ENCODE measurements at places on chromosomes 13 and 19. TPM values are rescaled to one million over a fixed set of nuclear protein-coding genes. Genes with fewer than 3 reads are reported as not detected.
A peak's percentile ranks its signal among the peaks of the same experiment; 100 is the strongest.

The SIGLEC12 gene
- 0.16 TPM for total RNA-seq

The MCEMP1 gene
- 0.36 TPM for total RNA-seq

The TMEM150B gene
- 6.1 TPM for total RNA-seq

The TTYH1 gene
- total RNA-seq = 3.3 TPM

The SOX1 gene
- total RNA-seq = not detected

- no peaks in the 10 kb centered on the region for H3K27me3 ChIP-seq
- DNase-seq = no peak
- peaks cover 19% of the 10 kb centered on the region for H3K4me1 ChIP-seq
Observed at GRCh38 chr13:112638157-112638750, 50.3 kb upstream of the TUBGCP3 start.

GRCh38 chr19:42250183-42250665, 4.7 kb downstream of the ERF start:
- H3K4me1 ChIP-seq = peaks cover 65% of the 10 kb centered on the region
- H3K27ac ChIP-seq = peak overlapping the region; percentile 100
- H3K36me3 ChIP-seq = peaks cover 14% of the 10 kb centered on the region
- peak; percentile 72 for DNase-seq

- H3K27me3 ChIP-seq = no peaks in the 10 kb centered on the region
- H3K4me3 ChIP-seq = peak within 1 kb of the TSS; percentile 73
- H3K4me1 ChIP-seq = no peaks in the 10 kb centered on the region
- peaks cover 16% of the 10 kb centered on the region for H3K36me3 ChIP-seq
- peak within 1 kb of the TSS; percentile 96 for H3K27ac ChIP-seq
- no peak for DNase-seq
Observed at GRCh38 chr19:46745521-46746280, at the start of gene FKRP. Gene FKRP, plus strand, starts transcription at chr19:46746057. Its CDS starts 9,394 bp downstream, at chr19:46755451.

DNA sequence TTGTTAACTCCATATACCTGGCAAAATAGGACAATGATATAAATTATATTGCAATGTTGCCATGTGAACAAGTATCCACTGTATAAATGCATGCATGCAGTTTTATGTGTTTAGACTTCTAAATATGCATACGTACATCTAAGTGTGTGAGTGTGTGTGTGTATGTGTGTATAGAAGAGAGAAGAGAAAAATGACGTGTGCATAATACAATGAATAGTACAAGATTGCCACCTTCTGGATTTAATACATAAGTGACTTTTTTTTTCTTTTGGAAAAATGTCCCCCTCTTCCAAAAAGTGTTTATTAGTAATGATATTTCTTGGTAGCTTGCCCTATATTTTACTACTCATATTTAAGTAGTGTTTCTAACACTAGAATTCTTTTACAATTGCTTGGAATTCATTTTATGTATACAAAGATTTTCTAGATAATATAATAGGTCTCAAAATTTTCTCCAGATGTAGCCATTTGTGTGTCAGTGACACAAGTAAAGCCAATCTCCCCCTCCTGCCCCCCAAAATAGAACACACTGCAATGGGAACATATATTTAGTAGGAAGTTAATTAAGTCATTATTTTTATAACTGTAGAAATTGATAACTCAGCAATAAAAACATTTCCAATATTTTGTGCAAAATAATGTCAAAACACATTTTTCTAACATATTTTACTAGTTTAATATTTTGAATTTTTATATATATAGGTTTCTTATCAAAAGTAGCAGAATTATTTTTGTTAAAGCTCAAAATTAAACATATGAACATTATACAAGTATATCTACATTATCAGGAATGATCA, 783.3 kb upstream of the ATXN8OS start:
- DNase-seq = no peak
- no peak overlapping the region for H3K27ac ChIP-seq
- no peaks in the 10 kb centered on the region for H3K36me3 ChIP-seq
- no peaks in the 10 kb centered on the region for H3K4me1 ChIP-seq
- H3K4me3 ChIP-seq = no peak overlapping the region

DNA sequence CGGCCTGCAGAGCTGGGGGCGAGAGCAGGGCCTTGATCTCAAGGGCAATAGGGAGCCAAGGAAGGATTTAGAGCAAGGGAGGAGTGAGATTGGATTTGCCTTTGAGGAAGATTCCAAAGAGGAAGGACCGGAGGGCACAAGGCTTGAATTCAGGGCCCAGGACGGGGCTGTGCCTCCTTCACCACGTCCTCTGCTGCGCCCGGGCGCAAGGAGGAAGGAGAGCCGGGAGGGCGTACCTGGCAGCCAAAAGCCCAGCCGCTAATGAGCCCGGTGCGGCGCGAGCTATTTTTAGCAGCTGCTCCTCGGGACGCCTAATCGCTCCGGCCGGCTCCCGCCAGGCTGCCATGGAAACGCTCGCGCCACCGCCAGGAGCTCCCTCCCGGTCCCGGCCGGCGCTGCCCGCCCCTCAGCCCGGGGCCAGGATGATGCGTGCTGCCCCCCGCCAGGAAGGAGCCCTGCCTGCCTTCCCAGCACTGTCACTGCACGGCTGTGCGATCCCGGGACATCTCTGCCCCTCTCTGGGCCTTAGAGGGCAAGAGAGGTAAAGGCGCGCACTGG, 31.3 kb downstream of the TINCR start:
- no peak overlapping the region for H3K27ac ChIP-seq
- H3K36me3 ChIP-seq = no peaks in the 10 kb centered on the region
- DNase-seq = peak; percentile 70
- peak overlapping the region; percentile 13 for H3K4me3 ChIP-seq
- H3K4me1 ChIP-seq = no peaks in the 10 kb centered on the region

GRCh38 chr19:1522838-1523237, 1.0 kb upstream of the PLK5 start:
- DNase-seq = no peak
- H3K27me3 ChIP-seq = peaks cover 25% of the 10 kb centered on the region
- no peak overlapping the region for H3K27ac ChIP-seq
- no peak overlapping the region for H3K4me3 ChIP-seq
- no peaks in the 10 kb centered on the region for H3K36me3 ChIP-seq
- peaks cover 23% of the 10 kb centered on the region for H3K4me1 ChIP-seq

DNA sequence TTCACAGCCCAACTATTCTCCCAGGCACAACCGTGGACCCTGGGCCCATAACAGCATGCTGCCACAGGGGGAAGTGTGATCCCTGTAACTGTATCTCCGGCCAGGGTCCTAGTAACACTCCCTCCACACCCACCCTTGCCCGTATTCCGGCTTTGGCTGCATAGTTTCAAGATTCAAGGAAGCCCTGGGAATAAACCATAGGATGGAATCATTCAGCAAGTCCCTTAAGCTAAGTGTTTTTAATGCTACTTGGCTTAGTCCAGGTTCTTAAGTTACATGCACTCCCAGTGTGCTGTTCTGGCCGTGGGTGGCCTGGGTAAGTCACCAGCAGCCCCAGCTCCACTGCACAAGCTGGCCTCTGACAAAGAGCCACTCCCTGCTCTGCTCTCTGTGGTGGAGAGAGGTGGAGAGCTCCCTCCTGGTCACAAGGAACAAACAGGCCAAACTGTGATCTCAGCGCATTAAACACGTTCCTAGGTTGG, 532.4 kb upstream of the SGCG start:
- H3K4me3 ChIP-seq = no peak overlapping the region
- H3K36me3 ChIP-seq = no peaks in the 10 kb centered on the region
- DNase-seq = no peak
- H3K27ac ChIP-seq = no peak overlapping the region
- H3K27me3 ChIP-seq = no peaks in the 10 kb centered on the region
- H3K4me1 ChIP-seq = no peaks in the 10 kb centered on the region

DNA sequence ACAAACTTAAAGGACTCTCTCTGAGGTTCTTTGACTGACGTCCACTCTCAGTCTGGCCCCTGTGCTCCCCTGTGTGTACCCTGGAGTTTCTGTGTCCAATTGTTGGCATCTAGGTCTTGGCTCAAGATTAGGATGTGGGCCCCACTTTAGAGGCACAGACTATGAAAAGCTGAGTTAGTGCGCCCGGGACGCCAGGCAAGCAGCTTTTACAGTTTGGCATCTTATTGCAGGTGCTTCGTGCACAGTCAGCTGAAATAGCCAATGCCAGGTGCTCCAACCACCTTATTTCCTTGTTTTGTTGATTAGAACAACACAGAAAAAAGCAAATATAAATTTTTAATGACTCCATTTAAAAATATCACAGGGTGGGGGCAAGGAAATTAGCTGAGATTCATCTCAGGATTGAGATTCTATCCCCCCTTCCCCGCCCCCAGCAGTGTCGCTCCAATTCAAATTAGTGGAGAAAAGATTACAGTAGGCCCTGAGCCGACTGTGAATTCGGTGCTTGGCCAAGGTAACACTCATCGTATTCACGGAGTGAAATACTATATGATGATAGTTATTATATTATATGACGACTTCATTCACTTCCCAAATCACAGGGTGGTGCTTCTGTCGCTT, 4.3 kb downstream of the SOX1 start:
- peaks cover 73% of the 10 kb centered on the region for H3K27me3 ChIP-seq
- no peak overlapping the region for H3K4me3 ChIP-seq
- no peak for DNase-seq
- no peak overlapping the region for H3K27ac ChIP-seq
- no peaks in the 10 kb centered on the region for H3K36me3 ChIP-seq

DNA sequence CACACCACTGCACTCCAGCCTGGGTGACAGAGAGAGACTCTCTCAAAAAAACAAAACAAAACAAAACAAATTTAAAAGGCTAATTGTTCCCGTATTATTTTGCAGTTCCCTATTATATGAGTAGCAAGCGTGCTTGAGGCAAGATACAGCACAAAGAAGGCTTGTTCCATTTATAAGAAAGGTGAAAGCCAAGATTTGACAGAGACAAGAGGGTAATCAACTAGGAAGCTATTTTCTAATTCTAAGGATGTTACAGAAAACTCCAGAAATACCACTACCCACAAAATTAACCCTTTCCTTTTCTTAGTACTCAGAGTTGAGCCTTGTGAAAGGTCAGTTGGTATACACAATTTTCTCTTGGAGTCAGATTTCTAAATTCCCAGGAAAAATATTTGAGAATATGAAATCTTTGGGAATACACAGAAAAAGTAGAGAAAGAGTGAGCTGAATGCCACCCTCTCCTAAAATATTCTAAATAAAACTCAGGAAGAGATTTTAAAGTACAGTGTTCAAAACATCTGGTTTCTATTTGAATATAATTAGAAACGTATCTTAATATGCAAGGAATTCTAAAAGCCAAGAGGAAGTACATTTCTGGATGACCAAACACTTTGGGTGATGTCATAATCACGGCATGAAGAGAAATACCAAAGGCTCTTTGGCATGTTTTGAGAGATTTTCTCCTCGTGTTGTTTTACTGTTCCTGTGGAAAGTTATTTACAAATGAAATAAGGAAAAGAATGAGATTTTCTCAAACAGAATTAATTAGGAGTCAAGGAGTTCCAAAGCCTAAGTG, 63.0 kb upstream of the FLT1 start:
- no peaks in the 10 kb centered on the region for H3K36me3 ChIP-seq
- H3K4me3 ChIP-seq = no peak overlapping the region

DNA sequence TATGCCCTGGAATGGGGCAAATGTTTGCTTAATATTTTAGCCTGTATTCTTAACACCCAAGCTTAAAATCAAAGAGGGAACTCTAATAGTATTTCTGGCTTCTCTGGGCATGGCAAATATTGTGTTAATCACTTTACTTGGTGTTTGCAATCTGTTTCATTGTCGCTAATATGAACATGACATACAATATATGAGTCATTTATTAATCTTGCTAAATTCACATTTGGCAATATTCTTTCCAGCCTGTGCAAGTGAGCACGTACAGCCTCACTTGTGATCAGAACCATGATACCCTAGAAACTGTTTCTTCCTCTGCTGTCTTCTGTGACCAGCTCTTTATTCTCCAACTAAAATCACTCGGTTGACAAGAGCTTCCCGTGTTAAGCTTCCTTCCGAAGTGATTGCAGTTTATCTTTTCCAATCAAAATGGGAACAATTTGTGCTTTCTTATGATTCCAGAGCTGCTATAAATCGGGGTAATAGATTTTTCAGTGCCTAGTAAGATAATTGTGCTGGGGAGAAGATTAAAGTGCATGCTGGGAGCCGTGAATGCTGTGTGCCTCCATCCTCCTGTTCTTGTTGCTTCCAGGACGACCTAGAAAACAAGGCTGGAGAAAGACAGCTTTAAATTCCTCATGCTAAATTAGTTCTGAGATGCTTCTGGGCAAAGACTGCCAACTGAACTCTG, 153.0 kb upstream of the TMTC4 start:
- no peaks in the 10 kb centered on the region for H3K4me1 ChIP-seq
- peaks cover 3% of the 10 kb centered on the region for H3K27me3 ChIP-seq

DNA sequence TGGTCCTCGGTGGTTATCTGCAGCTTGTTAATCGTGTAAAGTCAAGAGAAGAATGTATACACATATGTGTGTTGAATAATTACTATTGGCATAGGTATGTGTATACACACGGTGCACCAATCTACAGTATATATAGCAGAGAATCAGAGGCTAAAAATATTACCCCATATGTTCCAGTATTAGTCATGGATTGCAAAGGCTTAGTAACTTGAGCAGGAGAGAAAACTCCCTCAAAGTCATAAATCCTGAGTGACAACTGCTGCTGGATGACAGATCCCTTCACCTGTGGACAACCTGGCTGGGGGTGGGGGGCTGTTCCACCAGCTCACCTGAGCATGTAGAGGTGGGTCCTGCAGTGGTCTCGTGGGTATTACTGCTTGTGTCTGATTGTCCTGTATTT, 185.0 kb downstream of the ZNF536 start:
- no peaks in the 10 kb centered on the region for H3K36me3 ChIP-seq
- H3K27me3 ChIP-seq = no peaks in the 10 kb centered on the region
- no peaks in the 10 kb centered on the region for H3K4me1 ChIP-seq
- no peak overlapping the region for H3K4me3 ChIP-seq
- DNase-seq = no peak

- no peak overlapping the region for H3K27ac ChIP-seq
- no peak for DNase-seq
- H3K27me3 ChIP-seq = no peaks in the 10 kb centered on the region
- H3K4me1 ChIP-seq = no peaks in the 10 kb centered on the region
- H3K4me3 ChIP-seq = no peak overlapping the region
Observed at GRCh38 chr19:37953171-37953917, 46.3 kb downstream of the SIPA1L3 start.

- no peak overlapping the region for H3K4me3 ChIP-seq
- no peaks in the 10 kb centered on the region for H3K36me3 ChIP-seq
- no peaks in the 10 kb centered on the region for H3K27me3 ChIP-seq
- no peak overlapping the region for H3K27ac ChIP-seq
- DNase-seq = no peak
- no peaks in the 10 kb centered on the region for H3K4me1 ChIP-seq
Observed at GRCh38 chr13:75795274-75795673, 159.1 kb downstream of the LMO7 start.
